ENCODE measurements at places on chromosomes 5 and 9.

GRCh38 chr5:34722183-34722582 lies 66.1 kb downstream of the RAI14 start:
- DNase-seq = peak; percentile 4

- no peak for DNase-seq
Observed at GRCh38 chr5:81912933-81913332, 58.9 kb upstream of the ATG10 start.

GRCh38 chr5:62206150-62206829 lies 99.7 kb upstream of the KIF2A start:
- peak; percentile 17 for DNase-seq

GRCh38 chr9:125861405-125862058 lies 114.4 kb downstream of the PBX3 start:
- no peak for DNase-seq

DNA sequence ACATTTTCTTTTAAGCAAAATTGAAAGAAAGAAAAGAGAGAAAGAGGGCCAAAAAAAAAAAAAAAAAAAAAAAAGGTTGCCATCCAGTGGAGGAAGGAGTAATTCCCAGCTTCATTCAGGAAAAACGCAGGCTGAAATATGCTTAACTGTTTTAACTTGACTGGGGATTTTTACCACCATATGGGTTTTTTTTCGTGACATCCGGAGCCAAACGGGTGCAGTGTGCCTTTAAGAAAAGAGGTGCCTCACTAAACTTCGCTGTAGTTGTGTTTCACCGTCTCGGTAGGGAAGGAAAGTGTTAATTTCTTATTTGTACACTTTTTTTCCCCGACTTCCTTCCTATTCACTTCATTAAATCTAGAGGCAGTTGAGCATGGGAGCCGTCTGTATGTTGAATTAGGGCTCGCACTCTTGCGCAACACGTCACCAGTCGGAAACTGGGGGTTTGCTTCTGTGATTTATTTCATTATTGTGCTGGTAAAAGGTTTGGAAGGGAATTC lies 143.0 kb downstream of the SMARCA2 start:
- DNase-seq = peak; percentile 25

GRCh38 chr5:2997179-2997578 lies 245.7 kb upstream of the IRX2 start:
- no peak for DNase-seq

DNA sequence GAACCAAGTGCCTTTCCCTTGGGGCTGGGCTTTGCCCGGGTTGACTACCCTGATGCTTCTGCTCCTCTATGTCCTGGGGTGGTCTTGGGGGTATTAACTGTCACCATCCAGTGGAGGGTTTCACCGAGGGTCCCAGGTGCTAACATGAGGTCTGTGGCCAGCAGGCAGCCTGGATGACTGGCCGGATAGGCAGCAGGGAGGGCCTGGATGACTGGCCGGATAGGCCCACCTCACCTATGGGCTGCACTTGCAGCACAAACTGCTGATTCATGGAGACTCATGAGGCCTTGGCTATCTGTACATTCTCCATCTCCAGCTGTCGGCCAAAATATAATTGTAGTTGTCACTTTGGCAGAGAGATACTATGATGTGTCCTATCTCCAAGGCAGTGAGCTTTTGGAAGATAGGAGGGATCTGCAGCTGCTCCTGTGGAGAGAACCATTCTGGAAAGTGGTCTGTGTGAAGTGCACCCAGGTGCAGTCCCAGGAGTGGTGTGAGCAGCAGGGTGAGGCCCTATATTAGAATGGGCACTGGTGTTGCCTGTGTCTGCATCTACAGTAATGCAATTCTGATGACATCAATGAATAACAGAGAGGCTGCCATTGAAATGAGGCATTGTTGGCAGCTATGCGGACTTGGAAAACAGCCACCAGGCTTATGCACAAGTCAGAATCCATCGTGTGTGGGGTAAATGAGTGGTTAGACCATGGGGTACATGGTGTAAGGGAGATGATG lies 26.3 kb upstream of the CDKN2AIPNL start:
- DNase-seq = no peak

DNA sequence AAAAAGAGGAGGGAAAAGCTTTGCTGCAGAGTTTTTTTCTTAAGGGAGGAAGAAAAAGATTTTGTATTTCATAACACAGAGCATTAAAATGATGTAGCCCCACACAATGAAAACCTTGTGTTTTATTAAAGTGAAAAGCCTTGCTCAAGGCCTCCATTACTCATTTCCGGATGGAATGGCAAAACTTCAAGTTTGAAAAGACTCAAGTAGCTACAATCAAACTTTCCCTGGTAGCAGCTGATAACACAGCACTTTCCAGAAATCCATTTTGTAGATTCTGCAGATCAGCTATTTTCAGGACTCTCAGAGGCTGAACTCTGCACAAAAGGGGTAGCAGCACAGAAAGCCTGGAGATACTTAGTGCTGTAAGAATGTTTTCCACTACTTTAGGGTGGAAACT lies 374.8 kb downstream of the NFIB start:
- DNase-seq = no peak

GRCh38 chr5:97534166-97534565 lies 351.1 kb upstream of the RIOK2 start:
- no peak for DNase-seq

DNA sequence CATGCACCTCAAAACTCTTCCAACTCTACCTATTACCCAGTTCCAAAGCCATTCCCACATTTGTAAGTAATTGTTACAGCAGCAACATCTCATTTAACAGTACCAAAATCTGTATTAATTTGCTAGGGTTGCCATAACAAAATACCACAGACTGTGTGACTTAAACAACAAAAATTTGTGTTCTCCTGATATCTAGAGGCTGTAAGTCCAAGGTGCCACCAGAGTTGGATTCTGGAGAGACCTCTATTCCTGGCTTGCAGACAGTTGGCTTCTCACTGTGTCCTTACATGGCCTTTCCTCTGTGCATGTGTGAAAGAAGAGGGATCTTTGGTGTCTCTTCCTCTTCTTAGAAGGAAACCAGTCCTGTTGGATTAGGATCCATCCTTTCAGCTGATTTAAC lies 203.8 kb upstream of the PIK3R1 start:
- DNase-seq = no peak

Data from NCI-H524 (cell line).